ENCODE measurements at places on chromosomes 13 and 19.

DNA sequence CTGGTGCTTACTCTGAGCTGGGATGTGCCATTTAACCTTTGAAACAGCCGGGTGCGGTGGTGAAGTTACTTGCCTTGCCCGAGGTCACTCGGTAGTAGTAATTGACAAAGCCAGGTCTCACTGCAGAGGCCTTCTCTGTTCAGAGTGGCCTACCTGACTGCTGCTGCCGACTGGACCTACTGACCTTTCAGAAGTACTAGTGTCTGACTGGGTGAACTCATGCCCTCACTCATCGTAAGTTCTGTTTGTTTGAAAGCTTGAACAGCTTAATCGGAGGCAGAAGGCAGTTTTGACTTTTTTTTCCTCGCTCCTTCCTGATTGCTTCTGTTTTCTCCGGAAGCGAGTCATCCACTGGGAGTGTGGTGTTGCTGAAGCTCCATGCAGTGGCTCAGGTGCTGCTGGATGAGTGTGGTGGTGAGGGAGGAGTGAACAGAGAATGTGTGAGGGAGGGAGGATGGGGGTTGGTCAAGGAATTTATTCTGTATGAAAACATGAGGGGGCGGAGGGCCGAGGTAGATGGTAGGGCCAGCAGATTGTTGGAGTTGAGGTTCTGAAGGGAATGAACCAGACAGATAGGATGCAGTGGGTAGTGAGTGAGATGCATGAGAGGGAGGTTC is 2.7 kb downstream of the SPINT2 start:
- no peak for DNase-seq

GRCh38 chr19:2615782-2616181 is 86.7 kb downstream of the GNG7 start:
- no peak for DNase-seq

GRCh38 chr13:43787997-43788396 is 1.2 kb upstream of the ENOX1 start:
- no peak for DNase-seq

DNA sequence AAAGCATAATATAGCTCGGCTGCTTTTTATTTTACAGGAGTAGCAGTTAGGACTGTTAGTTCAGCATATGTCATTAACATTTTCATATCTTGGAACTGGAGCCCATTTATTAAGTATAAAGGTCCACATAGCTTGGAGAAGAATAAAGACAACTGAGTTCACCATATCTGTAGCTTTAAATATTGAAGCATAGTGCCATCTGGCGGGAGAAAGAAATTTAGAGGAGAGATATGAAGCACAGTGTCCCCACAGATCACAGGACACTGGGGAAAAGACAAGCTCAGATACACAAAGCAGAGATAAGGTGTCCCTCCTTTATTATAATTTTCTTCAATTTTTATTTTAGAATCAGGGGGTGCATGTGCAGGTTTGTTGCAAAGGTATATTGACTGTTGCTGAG is 104.7 kb upstream of the FREM2 start:
- no peak for DNase-seq

- no peak for DNase-seq
These were observed 5.5 kb downstream of the CCNE1 start for GRCh38 chr19:29817316-29817715.

GRCh38 chr13:101127741-101128353 is 288.5 kb downstream of the NALCN start:
- DNase-seq = peak; percentile 12

DNA sequence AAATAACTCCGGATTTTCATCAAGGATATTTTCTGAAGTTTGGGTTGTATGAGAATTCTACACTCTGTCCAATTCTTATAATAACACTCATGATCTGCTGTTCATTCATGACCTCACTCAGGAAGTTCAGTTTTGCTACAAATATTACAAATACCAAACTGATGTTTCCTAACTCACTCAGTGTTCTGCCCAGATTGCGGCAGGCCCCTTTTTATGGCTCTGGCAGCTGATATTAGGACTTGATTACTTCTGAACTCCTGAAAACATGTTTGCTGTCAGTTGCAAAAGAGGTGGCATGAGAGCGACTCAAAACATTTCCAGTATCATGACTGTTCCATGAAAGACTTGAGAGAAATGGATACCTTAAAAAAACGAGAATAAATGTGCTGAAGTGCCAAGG is 188.0 kb downstream of the RGCC start:
- DNase-seq = no peak

DNA sequence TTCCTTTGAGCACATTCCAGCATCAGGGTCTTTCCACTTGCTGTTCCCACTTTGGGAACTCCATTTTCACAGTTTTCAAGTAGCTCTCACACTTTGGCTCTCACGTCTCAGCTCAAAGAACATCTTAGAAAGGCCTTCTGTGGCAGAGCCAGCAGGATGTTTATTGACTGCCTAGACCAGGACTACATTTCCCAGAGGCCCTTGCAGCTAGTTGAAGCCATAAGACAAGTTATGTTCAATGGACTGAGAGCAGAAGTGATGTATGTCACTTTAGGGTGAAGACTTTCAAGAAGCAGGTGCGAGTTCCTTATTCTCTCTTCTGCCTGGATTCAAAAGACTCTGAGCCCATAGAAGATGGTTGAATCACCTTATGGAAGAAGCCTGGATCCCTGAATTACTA is 4.3 kb upstream of the HAUS5 start:
- no peak for DNase-seq

DNA sequence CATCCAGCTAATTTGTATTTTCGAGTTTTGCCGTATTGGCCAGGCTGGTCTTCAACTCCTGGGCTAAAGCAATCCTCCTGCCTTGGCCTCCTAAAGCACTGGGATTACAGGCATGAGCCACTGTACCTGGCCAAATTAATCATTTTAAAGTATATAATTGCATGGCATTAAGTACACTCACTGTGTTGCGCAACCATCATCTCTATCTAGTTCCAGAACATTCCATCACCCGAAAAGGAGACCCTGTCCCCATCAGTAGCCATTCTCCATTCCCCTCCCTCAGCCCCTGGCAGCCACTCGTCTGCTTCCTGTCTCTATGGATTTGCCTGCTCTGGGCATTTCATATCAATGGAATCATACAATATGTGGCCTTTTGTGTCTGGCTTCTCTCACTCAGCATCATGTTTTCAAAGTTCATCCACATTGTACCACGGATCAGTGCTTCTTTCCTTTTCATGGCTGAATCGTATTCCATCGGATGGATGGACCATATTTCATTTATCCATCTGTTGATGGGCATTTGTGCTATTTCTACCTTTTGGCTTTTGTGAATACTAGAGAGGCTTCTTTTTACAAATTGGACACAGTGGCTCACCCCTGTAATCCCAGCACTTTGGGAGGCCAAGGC is 13.1 kb downstream of the PGPEP1 start:
- DNase-seq = no peak

GRCh38 chr19:15296841-15297415 is 35.4 kb downstream of the BRD4 start:
- DNase-seq = no peak

DNA sequence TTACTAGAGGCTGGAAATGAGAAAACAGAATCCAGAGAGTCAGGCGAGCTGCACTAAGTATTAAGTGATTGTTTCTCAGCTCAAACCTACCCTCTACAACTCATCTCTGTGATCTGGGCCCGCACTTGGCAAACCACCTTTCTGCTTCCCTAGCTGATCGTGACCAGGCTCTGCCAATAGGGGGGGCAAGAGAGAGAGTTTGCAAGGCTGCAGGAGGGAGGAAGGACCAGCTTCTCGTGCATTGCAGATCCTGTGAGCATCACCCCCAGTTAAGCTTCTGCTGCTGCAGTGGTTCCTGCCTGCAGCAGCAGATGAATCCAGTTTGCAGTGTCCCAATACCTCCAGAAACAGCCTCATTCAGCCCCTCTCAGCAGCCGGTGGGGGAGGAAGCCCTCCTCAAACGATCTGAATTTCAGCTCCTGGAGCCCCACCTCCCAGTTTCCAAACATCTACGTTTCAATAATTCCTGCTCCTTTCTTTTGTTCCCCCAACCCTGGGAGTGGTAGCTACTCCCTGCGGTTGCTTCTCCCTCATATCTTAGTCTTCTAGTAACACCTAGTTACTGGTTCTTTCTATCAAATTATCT is 20.0 kb downstream of the XRCC1 start:
- no peak for DNase-seq

DNA sequence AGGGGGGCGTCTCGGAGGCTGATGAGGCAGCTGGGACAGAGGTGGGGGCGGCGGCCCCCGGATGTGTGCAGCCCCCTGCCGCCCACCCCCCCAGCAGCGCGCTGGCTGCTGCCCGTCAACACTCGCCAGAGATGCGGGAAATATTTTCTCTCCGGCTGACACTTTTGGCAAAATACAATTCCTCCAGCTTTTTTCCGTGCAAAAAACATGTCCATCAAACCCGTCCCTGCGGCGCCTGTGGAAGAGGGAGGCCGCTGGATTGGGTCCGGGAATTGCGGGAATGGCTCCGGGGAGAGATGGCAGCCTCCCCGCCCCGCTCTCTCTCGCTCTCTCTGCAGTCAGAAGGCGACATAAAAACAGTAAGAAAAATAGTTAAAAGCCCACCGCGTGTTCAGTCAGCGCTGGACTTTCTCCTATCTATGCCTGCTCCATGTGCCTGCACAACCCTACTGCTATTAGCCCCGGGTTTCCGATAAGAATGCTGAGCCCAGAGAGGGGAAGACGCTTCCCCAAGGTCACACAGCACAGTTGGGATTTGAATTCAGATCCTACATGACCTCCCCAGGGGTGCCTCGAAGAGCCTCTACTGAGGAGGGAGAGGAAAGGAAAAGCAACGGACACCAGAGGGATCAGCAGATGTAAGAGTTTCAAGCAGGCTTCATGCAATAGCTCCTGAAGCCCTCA is 23.2 kb downstream of the ZNRF4 start:
- no peak for DNase-seq

GRCh38 chr13:98485561-98485960 is 91.3 kb downstream of the STK24 start:
- no peak for DNase-seq

DNA sequence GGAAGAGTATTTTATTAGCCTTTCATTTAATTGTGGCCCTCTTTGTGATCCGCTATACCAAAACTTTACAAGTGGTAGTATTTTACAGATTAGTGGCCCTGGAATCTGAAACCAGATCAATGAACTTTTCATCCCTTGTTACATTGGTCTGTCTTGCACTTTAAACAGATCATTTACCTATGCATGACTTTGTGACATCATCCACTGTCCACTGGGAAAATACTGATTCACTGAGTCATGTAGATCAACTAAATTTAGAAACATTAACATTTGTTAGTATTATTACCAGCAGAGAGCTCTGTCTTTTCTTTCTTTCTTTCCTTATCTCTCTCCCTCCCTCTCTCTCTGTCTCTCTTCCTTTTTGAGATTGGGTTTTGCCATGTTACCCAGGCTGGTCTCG is 17.5 kb downstream of the PCDH8 start:
- no peak for DNase-seq

DNA sequence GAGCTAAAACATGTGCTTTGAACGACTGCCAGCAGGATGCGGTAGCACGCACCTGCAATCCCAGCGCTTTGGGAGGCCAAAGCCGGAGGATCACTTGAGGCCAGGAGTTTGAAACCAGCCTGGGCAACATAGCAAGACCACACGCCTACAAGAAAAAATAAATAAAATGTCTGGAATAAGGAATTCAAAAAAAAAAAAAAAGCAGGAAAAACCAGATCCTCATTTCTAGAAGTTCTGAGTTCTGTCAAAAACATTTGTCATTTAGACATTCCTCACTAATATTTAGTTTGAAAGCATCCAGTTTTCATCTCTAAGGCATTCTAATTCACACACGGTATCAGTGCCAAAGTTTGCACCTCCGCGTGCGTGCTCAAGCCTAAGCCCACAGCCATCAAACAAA is 36.9 kb upstream of the USE1 start:
- DNase-seq = no peak

DNA sequence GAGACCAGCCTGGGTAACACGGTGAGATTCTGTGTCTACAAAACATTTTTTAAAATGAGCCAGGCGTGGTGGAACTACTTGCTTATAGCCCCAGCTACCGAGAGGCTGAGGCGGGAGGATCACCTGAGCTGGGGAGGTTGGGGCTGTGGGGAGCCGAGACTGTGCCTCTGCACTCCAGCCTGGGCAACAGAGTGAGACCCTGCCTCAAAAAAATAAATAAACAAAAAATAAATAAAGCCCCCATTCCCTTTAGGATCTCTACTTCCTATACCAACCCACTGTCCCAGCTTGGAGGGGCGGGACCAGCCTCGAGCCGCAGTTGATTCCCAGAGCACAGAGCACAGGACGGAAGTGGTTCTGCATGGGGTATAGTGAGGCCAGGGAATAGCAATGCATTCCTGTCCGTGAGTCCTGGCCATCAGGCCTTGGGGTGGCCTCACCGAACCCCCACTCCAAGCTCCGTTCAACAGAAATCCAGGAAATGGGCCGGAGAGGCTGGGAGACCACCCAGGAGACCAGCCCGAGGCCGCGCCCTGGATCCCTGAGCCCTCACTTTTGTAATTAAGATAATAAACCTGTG is 4.9 kb upstream of the PTBP1 start:
- DNase-seq = no peak

DNA sequence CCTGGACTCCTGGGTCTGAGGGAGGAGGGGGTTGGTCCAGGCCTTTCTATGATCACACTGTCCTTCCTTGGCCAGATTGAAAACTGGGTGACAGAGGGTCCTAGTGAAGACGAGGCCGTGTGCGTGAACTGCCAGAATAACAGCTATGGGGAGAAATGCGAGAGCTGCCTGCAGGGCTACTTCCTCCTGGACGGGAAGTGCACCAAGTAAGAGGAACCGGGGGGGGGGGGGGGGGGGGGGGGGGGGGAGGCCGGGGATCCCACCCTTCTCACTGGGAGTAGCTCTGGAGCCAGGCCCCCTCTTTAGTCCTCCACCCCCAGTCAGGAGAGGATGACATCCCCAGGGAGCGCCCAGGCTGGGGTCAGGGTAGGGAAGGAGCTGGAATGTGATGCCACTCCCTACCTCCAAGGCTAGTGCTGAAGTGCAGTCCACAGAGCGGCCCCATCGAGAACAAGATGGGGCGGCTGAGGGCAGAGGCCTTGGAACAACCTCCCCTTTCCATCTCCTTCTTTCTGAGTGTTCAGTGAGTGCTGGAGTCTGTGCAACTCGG is 19.4 kb downstream of the CNFN start:
- DNase-seq = no peak

DNA sequence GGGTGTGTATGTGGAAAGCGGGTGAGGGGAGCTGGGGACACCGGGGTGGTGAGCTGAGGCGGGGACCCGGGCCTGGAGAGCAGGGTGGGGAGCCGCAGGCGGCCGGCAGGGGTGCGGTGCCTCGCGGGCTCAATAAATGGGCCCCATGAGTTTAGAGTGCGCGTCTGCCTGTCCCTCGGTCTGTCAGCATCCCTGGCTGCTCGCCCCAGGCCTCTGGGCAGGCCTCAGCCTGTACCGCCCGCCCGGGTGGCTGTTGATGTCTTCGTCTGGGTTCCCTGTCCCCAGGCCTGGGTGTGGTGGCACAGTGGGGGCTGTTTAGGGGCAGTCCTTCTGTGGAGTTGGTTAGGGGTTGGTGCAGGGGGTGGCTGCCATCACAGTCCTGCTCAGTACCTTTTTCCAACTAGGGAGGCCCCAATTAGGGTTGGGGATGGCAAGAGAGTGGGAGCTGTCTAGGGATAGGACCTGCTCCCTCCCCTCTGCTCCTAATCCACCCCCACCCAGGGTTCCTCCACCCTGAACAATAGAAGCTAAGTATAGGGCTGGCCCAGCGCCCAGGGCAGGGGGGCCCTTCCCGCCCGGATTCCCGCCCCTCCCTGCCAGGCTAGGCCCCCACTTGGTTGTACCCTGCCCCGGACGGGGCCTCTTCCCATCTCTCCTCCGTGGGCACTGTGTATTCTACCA is 12.2 kb downstream of the CIC start:
- peak; percentile 6 for DNase-seq

GRCh38 chr13:52845766-52846566 is 2.5 kb downstream of the PCDH8 start:
- no peak for DNase-seq
